Bladder microvascular endothelial cell (primary cell): ENCODE measurements at places on chromosomes 2 and 18. TPM values are rescaled to one million over a fixed set of nuclear protein-coding genes. Genes with fewer than 3 reads are reported as not detected.

The PLGLB2 gene
- total RNA-seq = 0.65 and 2.4 TPM in 2 replicates

The RNF152 gene
- total RNA-seq = 22.8 and 123 TPM in 2 replicates

The ANKRD30B gene
- not detected in 2 replicates for total RNA-seq

The EVX2 gene
- not detected in 2 replicates for total RNA-seq

The CYP20A1 gene
- 21.0 and 37.4 TPM in 2 replicates for total RNA-seq

The GREB1 gene
- total RNA-seq = 0.06 TPM in 1 of 2 replicates, not detected in the other

The SETBP1 gene
- total RNA-seq = 0.16 and 2.5 TPM in 2 replicates

The CAPN14 gene
- total RNA-seq = under 0.01 and 0.13 TPM in 2 replicates

The NAT8 gene
- not detected in 2 replicates for total RNA-seq

The TTN gene
- 0.49 and 0.82 TPM in 2 replicates for total RNA-seq

The TDRD15 gene
- not detected in 2 replicates for total RNA-seq

The IMP4 gene
- 65.9 and 111 TPM in 2 replicates for total RNA-seq

The PLB1 gene
- total RNA-seq = under 0.01 and 0.44 TPM in 2 replicates

The ANO7 gene
- total RNA-seq = 0.32 and 0.76 TPM in 2 replicates

The TMEM182 gene
- total RNA-seq = 0.16 and 0.76 TPM in 2 replicates

The NEURL3 gene
- total RNA-seq = 0.32 and 2.0 TPM in 2 replicates
